Aortic smooth muscle cell (primary cell): ENCODE measurements at places on chromosomes 13 and 19. TPM values are rescaled to one million over a fixed set of nuclear protein-coding genes. Genes with fewer than 3 reads are reported as not detected.

Gene GSX1
- not detected in 2 replicates for total RNA-seq

Gene NR2C2AP
- total RNA-seq = 6.4 and 11.4 TPM in 2 replicates

Gene HOMER3
- total RNA-seq = 105 and 114 TPM in 2 replicates

Gene PRR19
- total RNA-seq = 0.13 and 0.25 TPM in 2 replicates
